ENCODE measurements at places on chromosomes 16 and 17.

DNA sequence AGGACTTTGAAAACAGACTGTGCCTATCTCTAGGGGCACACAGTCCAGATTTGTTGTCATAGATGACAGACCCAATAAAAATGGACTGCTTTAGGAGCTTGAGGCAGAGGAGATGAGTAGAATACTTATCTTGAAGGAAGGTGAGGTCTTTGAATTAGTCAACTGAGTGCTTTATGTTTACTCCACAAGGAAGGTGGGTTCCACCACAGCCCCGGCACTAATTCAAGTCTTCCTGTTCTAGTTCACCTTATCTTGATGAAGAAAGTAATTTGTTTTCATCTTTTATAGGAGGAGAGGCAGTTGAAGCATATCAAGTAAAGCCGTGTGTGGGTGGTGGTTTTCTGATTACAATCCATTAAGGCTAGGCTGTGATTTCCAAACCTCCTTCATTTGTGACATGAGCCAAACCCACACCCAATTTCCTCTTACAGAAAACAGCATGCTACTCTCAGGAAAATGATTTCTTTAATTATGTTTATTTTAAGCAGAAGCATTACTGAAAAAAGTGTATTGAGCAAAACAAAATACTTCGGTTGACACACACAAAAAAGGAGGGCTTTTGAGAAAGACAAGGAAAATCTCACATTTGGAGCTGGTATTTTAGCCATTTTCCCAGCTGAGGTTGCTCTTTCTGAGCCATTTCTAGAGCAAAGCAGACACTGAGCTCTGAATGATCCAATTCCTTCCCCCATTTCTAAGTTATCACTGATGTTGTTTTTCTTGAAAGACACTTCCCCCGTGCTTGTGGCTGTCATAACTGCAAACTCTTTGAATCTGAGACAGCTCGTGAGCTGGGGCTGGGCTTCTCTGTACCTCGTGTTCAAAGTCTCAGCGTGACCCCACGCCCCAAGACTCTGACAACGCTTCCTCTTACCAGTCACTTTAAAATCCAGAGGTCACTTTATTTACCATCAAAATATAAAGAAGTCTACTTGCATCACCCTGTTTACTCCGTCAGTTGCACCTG is 35.4 kb downstream of the CDRT15 start:
- no peak for ATAC-seq

- peak; percentile 42 for ATAC-seq
Measured at GRCh38 chr17:40909755-40910154, 24.7 kb upstream of the KRT20 start.

- ATAC-seq: no peak
Measured at GRCh38 chr16:27332105-27332504, 18.3 kb downstream of the IL4R start.

DNA sequence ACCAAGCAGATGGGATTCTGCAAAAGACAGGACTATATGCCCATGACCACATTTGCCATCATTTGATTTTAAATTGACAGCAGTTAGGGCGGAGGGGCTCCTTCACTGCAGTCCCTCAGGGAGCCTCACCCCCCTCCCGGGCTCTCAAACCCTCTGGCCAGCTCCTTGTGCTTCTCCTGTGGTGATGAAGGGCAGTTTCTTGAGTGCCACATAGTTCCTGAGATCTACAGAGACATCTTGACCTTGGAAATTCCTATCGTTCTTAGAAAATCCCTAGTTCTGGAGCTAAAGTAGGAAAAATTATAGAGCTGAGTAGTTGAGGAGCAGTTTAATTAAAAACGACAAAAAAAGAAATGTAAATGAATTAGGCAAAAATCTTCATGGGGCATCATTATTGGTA is 231.5 kb downstream of the CCDC182 start:
- ATAC-seq: no peak
